ENCODE measurements at places on chromosomes 7 and 10.
A peak's percentile ranks its signal among the peaks of the same experiment; 100 is the strongest.

DNA sequence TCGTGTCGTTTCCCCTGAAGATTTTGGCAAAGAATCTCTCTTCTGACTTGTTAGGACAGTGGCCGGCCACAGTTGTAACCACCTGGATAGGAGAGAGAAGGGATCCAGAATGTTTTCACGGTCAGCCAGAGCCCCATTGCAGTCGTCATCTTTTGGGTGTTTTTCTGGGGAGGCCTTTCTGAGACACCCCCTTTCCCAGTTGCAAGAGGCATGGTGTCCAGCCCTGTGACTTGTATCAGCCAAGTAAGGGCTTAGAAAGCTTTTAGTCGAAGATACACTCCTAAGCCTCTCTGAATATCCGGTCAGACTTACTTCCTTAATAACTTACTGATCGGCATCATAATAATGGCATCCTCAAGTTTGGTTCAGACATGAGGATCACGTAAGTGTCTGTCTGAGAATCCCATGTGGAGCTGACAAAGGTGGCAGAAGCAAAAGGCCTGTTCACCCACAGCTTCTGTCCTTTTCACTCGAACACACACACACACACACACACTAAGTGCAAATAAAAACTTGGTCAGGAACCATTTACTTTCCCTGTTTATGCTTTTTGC, 435.7 kb upstream of the GALNT17 start:
- DNase-seq: peak; percentile 45

GRCh38 chr7:150379441-150380379, 580 bp downstream of the ZNF775 start:
- DNase-seq: peak; percentile 26

- DNase-seq: peak; percentile 17
Observed at GRCh38 chr10:12638103-12638502, 288.8 kb downstream of the CAMK1D start.

- no peak for DNase-seq
Observed at GRCh38 chr7:54898659-54899340, 120.0 kb upstream of the EGFR start.

- DNase-seq: no peak
Observed at GRCh38 chr7:141956084-141956483, 9.3 kb upstream of the CLEC5A start.

DNA sequence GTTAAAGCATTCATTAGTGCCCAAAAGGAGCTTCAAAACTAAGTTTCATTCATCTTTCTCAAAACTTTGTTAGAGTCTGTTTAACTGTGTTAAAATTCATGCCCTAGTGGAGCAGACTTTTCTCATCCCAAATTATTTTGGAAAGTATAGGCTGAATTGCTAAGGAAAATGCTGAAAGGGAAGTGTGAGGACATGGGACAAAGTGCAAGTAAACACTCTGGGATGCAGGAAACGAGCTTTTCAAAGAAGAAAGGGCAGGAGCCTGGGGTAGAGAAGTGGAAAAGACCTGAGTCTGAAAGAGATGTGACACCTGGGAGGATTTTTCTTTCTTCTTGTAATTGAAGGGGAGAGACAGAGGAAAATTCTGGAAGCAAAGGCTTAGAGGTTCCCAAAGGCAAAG, 93.1 kb upstream of the ANKRD1 start:
- no peak for DNase-seq

DNA sequence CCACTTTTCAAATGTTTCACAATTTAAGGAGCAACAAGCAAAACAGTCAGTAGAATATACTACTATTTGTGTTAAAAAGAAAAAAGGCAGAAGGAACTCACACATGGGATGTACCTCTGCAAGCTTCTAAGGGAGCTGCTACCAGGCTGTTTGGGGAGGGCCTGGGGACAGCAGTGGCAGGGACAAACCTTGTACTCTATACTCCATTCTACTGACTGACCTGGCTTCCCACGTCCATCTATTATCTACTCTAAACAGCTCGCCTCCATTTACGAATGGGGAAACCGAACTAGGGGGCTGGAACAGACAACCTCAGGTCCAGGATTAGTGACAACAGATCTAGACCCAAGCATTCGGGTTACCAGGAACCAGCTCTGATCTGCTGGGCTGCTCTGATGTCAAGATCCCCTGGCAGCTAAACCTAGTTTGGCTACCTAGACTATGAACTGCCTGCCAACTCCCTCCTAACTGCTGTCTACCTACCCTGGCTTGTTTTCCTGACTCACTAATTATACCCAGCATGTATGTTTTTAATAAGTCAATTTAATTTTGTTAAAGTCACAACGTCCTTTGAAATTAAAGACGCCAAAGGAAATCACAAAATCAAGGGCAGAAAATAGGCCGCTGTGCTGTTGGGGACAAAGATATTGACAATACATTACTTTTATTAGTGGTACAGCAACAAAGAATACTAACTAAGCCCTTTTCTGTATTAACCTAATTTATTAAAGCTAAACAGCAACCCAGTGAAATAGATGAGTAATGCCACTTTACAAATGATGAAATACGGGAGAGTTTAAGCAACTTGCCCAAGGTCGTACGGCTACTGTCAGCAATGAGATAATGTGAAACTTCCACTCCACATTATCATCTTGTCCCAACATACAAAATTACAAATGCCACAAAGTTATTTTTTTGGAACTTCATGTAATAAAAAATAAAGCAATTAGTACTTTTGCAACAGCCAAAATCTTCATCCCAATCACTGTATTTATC, 5.3 kb downstream of the PSAP start:
- peak; percentile 34 for DNase-seq

GRCh38 chr7:32500922-32501341, 5.6 kb downstream of the AVL9 start:
- peak; percentile 59 for DNase-seq

GRCh38 chr7:142313528-142313927, 55.7 kb upstream of the PRSS58 start:
- no peak for DNase-seq

- DNase-seq: no peak
Observed at GRCh38 chr7:1917221-1918062, 247.4 kb downstream of the ELFN1 start.

DNA sequence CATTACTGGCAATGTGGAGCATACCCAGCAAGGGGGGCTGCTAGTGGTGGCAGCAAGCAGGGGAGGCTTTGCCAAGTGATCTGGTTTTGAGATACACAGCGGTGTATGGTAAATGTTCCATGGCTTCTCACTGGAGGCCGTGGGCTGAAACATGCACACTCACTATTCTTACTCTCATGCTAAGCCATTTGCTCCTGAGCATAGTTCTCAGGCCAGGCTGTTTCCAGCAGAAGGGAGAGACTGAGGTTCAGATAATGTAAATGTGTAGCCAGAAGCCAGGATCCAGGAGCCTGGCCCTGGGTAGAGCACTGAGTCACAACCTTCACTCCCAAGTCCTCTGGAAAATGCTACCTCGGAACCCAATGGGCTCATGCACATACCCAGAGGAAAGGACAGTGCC, 757.9 kb downstream of the GRID1 start:
- no peak for DNase-seq

- DNase-seq: peak; percentile 98
Observed at GRCh38 chr7:2248984-2249694, 7.1 kb downstream of the NUDT1 start.

DNA sequence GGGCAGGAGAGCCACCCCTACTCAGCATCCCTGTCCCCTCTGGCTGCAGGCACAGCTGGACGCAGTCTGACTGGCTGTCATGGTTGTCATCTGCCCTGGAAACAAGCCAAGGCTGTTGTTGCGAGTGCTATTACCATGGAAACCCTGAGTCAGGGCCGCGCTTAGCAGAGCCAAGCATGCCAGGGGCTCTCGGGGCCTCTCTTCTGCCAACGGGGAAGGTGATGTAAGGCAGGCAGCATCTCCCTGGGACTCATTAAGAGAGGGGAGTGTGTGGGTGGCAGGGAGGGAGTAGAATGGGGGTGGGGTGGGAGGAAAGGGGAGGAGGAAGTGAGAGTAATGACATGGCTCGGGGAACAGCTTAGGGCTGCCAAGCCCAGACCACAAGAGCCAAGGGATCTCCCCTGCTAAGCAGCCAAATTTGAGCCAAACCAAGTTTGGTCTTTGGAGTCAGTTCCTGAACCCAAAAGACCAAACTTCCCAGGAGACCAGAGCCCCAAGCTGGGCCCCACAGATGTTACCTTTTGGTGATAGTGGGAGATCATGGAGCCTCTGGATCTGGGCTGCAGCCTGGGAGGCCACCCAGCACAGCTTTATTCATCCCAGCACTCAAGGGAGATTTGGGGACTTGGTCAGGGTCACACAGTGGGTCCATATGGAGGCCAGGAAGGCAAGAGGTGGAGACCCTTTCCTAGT, 67.6 kb downstream of the TMEM130 start:
- peak; percentile 17 for DNase-seq

DNA sequence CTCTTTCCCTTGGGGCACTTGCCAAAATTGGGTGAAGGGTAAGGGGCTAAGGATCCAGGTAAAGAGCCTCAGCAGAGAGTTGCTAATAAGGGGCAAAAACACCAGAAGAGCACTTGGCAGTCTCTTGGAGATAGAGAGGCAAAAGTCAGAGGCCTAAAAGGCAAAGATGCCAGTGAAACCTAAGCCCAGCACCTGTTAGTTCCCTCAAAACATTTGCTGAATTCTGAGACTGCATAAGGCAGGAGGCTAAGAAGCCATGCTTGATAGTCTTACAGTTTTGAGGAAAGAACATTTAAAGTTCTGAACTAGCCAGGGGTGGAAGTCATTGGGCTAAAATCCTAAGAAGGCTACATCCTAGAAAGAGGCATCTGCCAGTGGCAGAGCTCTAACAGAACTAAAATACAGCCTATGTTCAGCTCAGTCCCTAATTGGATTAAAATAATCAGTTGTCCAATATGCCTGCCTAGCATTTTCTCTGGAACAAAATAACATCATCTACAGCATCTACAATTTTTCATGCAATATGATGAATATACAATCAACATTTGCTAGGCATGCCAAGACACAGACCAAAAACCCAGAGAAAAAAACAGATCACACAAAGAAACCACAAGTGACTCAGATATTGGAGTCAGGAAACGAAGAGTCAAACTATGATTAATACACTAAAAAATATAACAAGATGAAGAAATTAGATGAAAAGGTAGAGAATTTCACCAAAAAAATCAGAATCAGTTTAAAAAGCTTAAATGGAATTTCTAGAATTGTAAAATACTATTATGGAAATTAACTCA, 7.7 kb downstream of the HTR7 start:
- DNase-seq: peak; percentile 56

All from iris pigment epithelial cell (primary cell).